ENCODE measurements at places on chromosomes 7 and 10.

GRCh38 chr10:126867567-126868365 lies 37.5 kb upstream of the DOCK1 start:
- DNase-seq = no peak

- DNase-seq = no peak
These were observed 1.5 kb upstream of the FERD3L start for GRCh38 chr7:19146699-19147098.

GRCh38 chr10:26031300-26031699 lies 97.3 kb downstream of the MYO3A start:
- DNase-seq = no peak

DNA sequence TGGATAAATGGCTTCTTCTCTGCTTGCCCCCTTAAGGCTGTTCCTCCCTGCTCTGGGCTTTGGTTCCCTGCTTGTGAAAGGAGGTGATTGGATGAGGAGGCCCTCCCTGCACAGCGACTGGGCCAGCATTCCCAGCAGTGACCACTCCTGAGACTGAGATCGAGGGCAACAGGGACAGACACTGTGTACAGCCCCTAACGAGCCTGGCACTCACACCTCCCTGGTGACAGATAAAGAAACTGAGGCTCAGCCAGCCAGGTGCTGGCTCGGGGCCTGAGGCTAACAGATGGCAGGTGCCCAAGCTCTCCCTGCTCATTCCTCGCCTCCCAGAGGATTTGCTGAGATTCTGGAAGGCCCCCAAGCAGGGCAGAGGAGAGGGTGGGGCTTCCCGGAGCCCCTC lies 12.0 kb upstream of the AQP1 start:
- DNase-seq = no peak

- DNase-seq = no peak
These were observed 10.4 kb upstream of the NACAD start for GRCh38 chr7:45098983-45099839.

- no peak for DNase-seq
These were observed 2.7 kb downstream of the STK17A start for GRCh38 chr7:43585562-43585961.

GRCh38 chr10:55747244-55747643 lies 613.8 kb downstream of the ZWINT start:
- no peak for DNase-seq
